T-helper 2 cell treated with Interferon-gamma antibody and Interleukin-4, amounts not matched to agents 5 μg/mL and 100 μg/mL, for 36 hours (primary cell): ENCODE measurements at places on chromosomes 4 and X.

DNA sequence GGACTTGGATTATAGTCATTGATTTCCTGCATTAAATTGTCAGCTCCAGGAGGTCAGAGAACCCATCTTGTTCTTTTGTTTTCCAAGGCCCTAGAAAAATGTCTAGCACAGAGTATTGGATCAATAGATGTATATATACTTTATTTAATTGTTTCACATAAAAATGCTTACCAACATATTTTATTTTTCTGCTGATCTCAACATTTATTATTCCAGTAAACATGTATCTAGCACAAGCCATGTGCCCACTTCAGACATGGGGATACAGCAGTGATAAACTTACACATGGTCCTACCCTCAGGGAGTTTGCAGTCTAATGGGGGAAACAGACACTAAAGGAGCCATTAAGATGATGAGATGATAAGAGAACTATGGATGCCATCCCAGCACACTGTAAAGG lies 49.1 kb upstream of the TBC1D9 start:
- DNase-seq = no peak
- no peaks in the 10 kb centered on the region for H3K27me3 ChIP-seq
- H3K4me3 ChIP-seq = no peak overlapping the region
- H3K27ac ChIP-seq = no peak overlapping the region
- H3K36me3 ChIP-seq = no peaks in the 10 kb centered on the region

DNA sequence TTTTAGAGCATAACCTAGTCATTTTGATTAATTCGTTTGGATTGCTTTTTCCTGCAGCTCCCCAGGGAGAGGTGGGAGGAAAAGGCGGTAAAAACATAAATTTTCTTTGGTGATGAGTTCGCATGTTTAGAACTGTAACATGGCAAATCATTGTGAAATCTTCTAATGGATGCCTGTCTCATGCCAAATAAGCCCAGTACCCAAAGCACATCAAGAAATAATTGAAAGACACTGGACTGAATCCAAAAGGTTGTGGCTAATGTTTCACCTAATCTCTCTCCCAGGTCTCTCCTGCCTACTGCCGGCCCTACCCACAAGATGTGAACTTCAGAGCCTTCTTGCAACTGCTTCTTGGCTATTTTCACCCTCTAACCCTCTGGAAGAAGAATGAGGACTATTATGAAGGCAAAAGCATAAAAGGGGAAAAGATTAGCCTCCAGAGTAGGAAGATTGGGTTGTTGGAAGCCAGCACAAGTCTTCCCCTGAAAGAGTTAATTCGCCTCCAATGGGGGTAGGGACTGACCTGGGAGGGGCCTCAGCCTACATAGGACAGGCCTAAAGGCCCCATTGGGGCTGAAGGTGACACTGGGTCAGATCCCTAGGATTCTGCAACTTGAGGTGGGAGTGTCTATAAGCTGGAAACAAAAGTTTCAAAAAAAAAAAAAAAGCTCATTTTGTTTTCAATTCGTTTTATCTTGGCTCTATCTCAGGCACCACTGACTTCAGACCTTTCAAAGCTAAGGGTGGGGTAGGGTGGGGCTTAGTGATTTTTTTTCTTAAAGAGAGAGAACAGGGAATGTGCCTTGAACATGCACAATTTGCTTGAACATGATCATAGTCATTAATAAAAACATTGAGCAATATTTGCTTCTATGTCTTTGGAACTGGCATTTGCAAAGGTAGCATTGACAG lies 278.6 kb upstream of the KLF3 start:
- no peaks in the 10 kb centered on the region for H3K36me3 ChIP-seq
- H3K4me1 ChIP-seq = peaks cover 3% of the 10 kb centered on the region
- H3K4me3 ChIP-seq = no peak overlapping the region

DNA sequence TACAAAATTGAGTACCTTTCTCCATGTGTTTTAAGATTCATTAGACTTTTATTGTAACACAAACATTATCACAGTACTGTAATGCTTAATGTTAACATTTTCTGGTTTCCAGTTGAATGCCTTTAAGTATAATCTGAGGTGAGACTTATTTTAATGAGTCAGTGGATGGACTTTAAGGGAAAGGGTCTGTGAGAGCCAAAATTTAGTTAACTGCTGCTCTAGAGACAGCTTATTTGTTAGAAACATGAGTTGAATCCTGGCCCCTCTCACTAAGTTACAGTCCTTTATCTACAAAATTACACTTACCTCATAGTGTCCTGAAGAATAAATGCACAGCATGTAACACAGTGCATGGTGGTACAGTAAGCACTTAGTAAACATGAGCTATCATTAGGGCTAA lies 66.0 kb downstream of the PGRMC2 start:
- no peaks in the 10 kb centered on the region for H3K36me3 ChIP-seq
- H3K27me3 ChIP-seq = peaks cover 2% of the 10 kb centered on the region
- peaks cover 2% of the 10 kb centered on the region for H3K4me1 ChIP-seq
- no peak overlapping the region for H3K27ac ChIP-seq
- H3K4me3 ChIP-seq = no peak overlapping the region
- no peak for DNase-seq

GRCh38 chr4:28621591-28621990 lies 1761.0 kb downstream of the STIM2 start:
- no peak overlapping the region for H3K27ac ChIP-seq
- no peaks in the 10 kb centered on the region for H3K36me3 ChIP-seq
- no peak overlapping the region for H3K4me3 ChIP-seq
- H3K27me3 ChIP-seq = no peaks in the 10 kb centered on the region
- no peak for DNase-seq

GRCh38 chr4:116058129-116058528 lies 944.7 kb upstream of the NDST4 start:
- H3K27ac ChIP-seq = no peak overlapping the region
- no peak overlapping the region for H3K4me3 ChIP-seq
- no peaks in the 10 kb centered on the region for H3K27me3 ChIP-seq
- H3K36me3 ChIP-seq = no peaks in the 10 kb centered on the region
- DNase-seq = no peak

DNA sequence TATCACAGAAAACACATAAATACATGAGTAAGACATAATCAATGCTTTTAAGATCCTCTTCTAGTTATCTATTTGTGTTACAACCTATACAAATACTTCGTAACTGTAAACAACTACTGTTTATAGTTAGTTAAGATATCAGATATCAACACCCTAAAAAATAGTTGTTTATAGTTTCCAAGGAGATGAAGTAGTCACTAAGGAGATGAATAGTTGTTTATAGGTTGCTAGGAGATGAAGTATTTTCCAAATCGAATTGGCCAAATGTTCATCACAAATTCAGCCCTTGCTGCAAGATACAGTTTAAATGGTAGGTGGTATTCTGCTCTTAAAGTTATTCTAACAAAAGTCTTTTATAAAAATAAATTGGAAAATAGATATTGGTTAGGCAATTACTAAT lies 618.2 kb upstream of the PCDH10 start:
- H3K4me3 ChIP-seq = no peak overlapping the region
- no peaks in the 10 kb centered on the region for H3K4me1 ChIP-seq
- H3K27ac ChIP-seq = no peak overlapping the region
- no peaks in the 10 kb centered on the region for H3K36me3 ChIP-seq

DNA sequence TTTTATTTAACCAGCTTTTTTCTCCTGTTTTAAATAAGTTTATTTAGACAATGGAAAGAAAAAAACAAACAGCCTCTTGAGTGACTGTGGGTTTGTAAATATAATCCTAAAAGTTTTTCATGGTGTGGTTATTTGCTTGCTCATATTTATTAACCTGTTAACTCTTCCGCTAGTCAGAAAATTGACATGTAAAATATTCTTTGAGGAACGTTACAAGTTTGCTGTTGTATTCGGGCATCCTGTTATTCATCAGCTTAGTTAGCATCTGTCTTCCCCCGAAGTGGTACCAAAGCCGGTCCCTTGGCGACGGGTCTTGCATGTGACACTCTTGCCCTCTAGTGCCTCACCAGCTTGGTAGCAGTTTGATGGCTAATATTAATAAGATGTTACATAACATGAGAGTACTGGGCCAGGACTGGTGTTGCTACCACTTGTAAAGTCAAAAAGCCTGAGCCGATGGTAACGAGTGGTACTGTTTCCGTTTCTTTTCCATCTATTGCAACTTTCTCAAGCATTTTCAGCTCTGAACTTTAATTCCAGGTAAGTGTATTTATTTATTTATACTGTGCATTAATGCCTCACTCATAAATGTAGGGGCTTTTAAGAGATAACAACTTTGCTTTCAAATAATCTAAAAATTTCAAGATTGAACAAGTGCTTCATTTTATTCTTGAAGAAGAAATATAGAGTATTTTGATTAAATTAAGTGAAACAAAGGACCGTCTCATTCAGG lies at the start of gene NDST3:
Gene NDST3, plus strand, starts transcription at position 434 of the 733 bp plus-strand sequence. CDS start 19,425 bp downstream, outside the sequence.
- peaks cover 6% of the 10 kb centered on the region for H3K4me1 ChIP-seq
- peaks cover 46% of the 10 kb centered on the region for H3K27me3 ChIP-seq
- H3K4me3 ChIP-seq = peak within 1 kb of the TSS; percentile 60
- DNase-seq = peak; percentile 5

DNA sequence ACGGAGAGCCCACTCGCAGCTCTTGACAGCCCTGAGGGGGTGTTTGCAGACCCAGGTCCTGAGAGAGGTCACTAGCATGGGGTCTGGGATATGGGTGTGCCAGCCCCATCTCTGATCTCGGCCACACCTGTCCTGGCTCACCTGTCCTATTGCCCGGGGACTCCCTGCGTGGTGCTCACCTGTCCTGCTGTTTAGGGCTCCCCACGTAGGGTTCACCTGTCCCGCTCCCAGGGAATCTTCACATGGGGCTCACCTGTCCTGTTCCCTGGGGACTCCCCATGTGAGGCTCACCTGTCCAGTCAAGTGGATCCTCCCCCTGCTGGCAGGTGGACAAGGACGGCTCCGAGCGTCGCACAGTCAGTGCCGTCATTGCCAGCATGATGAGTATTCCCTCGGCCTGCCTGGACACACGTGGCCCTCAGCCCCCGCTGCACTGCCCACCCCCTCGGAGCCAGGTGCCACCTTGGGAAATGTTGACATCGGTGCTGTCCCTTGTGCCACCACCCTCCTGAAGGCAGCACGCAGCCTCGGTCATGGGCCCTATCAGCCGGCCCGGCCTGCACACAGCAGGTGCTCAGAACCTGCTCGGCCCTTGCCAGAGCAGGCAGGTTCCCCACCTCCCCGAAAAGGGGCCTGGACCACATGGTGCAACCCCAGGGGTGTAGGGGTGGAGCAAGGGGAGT lies 6.3 kb downstream of the SLC49A3 start:
- H3K4me1 ChIP-seq = no peaks in the 10 kb centered on the region
- no peak overlapping the region for H3K27ac ChIP-seq
- H3K36me3 ChIP-seq = no peaks in the 10 kb centered on the region
- no peak for DNase-seq
- peaks cover under 1% of the 10 kb centered on the region for H3K27me3 ChIP-seq

DNA sequence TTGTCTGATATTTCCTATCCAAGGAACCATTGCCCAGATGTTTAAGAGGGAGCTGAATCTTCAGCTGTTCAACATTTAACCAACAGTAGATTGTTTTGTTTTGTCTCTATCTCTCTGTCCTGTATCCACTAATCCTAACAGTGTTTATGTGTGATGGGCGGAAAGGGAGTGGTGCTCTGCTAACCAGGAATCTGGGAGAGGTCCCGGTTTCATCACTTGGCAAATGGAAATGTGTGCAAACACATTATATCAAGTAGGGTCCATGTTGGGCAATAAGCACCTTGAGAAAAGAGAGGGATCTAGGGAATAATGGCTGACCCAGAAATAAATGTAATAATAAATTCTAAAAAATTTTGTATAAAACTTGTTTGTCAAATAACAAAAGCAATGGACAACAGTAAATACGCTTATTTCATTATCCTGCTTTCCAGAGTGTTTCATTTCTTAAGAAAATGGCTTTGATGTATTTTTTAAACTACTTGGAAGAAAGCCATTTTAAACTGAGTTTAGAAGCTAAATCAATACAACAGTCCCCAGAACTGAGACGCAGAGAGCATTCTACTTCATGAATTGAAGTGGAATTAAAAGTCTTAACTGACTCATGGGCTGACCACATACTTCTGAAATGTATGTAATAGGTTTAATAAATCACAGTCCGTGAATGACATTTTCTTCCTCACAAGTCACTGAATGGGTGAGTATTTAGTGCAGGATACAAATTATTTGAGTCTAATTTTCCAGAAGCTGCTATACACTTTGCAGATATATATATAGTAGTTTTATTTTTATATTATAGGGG lies 55.8 kb downstream of the EMCN start:
- peaks cover 11% of the 10 kb centered on the region for H3K4me1 ChIP-seq
- no peak overlapping the region for H3K27ac ChIP-seq
- no peaks in the 10 kb centered on the region for H3K36me3 ChIP-seq
- no peak overlapping the region for H3K4me3 ChIP-seq

GRCh38 chrX:52821079-52821760 lies 10.1 kb downstream of the XAGE5 start:
- no peaks in the 10 kb centered on the region for H3K27me3 ChIP-seq
- no peaks in the 10 kb centered on the region for H3K36me3 ChIP-seq
- DNase-seq = no peak
- H3K4me1 ChIP-seq = peaks cover 4% of the 10 kb centered on the region
- H3K4me3 ChIP-seq = no peak overlapping the region
- peak overlapping the region; percentile 15 for H3K27ac ChIP-seq

GRCh38 chr4:100494166-100494565 lies 23.7 kb downstream of the EMCN start:
- H3K27me3 ChIP-seq = no peaks in the 10 kb centered on the region
- H3K4me1 ChIP-seq = no peaks in the 10 kb centered on the region
- no peak overlapping the region for H3K4me3 ChIP-seq
- H3K36me3 ChIP-seq = no peaks in the 10 kb centered on the region

- H3K27ac ChIP-seq = no peak overlapping the region
- peaks cover 6% of the 10 kb centered on the region for H3K36me3 ChIP-seq
- peaks cover 23% of the 10 kb centered on the region for H3K4me1 ChIP-seq
- H3K4me3 ChIP-seq = no peak overlapping the region
These were observed 47.2 kb upstream of the HS3ST1 start for GRCh38 chr4:11475871-11476270.

DNA sequence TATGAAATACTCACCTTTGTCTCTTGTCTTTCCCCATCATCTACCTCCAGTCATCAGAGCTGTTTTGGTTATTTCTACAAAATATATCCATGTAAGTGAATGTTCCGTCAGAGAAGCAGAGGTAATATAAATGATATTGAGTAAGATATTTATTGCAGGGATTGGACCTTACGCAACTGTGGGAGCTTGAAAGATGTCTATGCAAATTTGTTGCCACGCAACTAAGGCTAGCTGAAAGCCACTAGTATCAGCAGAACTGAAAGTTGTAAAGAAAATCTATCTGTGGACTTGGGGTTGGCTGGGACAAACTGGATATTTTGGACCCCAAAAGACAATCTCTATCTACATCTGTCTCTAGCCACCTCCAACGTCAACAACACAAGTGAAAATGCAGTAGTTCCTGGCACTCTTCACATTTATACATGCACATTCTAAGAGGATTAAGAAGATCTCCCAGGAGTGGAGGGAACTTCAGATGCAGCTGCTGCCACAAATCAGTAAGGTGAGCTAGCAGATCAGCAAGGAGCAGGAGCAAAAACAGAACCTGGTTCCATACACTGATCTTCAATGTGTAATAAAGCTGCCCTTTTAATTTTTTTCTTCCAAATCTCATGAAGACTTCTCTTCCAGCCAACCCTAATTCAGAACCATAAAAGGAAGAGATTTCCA lies 8.5 kb upstream of the CCSER1 start:
- peaks cover under 1% of the 10 kb centered on the region for H3K27me3 ChIP-seq
- H3K27ac ChIP-seq = no peak overlapping the region
- H3K4me1 ChIP-seq = no peaks in the 10 kb centered on the region
- H3K36me3 ChIP-seq = no peaks in the 10 kb centered on the region

- H3K27ac ChIP-seq = no peak overlapping the region
- H3K27me3 ChIP-seq = no peaks in the 10 kb centered on the region
- no peak overlapping the region for H3K4me3 ChIP-seq
- no peaks in the 10 kb centered on the region for H3K4me1 ChIP-seq
- H3K36me3 ChIP-seq = no peaks in the 10 kb centered on the region
These were observed 86.8 kb downstream of the WDFY3 start for GRCh38 chr4:84879651-84880200.
